Left ventricle myocardium superior (tissue), 1 donor: ENCODE measurements at places on chromosomes 2 and 18. TPM values are rescaled to one million over a fixed set of nuclear protein-coding genes. Genes with fewer than 3 reads are reported as not detected.

ELOA2 gene
- not detected for total RNA-seq

PRSS56 gene
- total RNA-seq: 0.15 TPM

DYTN gene
- not detected for total RNA-seq

GRCh38 chr2:190482451-190482850 is 52.1 kb downstream of the NEMP2 start:
- DNase-seq: no peak
